IMR-90 (cell line): ENCODE measurements at places on chromosomes 7 and 10. TPM values are rescaled to one million over a fixed set of nuclear protein-coding genes. Genes with fewer than 3 reads are reported as not detected.

GRCh38 chr10:97640868-97641811 is 669 bp downstream of the PI4K2A start:
- peak; percentile 77 for DNase-seq

DNA sequence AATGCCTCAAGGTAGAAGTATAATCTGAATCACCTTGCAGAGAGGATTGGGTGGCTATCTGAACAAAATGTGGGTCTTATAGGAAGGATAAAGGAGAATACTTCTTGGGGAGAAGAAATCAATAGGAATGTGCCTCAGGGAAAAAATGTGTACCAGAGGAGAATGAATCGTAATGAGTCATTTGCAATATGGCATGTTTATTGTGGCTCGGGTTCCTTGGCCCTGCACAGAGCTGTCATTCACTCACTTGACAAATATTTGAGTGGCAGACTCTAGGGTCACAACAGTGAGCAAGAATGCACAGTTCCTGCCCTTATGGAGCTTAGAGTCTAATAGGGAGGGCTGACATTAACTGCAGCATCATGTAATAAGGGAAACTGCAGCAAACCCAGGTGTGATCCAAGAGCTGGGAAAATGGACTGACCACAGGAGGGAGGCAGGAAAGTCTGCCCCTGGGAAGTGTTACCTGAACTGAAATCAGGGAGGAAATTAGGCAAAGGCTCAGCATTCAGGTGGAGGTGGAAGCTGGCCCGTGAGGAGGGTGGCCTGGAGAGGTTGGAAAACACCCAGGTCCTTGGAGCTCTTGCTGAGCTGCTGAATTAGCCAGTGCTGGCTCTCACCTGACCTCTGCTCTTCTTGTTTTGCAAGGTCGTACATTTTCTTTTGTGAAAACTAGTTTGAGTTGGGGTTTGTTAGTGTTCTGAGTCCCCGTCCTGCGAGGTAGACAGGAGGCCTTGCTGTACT is 203.9 kb downstream of the FRMD4A start:
- DNase-seq = peak; percentile 67

GRCh38 chr7:26993816-26994810 is 101.7 kb downstream of the HOXA1 start:
- peak; percentile 54 for DNase-seq

DNA sequence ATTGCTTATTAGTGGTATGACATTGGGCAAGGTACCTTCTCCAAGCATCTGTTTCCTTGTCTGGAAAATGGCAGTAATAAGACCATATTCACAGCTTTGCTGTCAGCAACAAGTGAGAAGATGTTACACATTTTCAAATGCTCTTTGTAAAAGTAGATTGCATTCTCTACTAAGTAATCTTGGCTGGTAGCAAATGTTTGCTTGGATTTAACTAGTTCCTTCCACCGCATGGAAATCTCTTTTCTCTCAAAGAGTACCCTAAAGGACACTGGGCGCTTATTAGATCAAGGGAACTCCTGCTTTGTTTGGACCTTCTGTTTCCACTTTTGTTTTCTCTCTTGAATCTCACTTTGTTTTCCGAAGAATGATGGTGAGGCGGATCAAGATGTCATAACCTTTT is 185.2 kb upstream of the BMPER start:
- no peak for DNase-seq

GRCh38 chr10:130020651-130021382 is 56.7 kb upstream of the EBF3 start:
- DNase-seq = no peak

GRCh38 chr7:90432752-90433151 is 29.5 kb downstream of the CLDN12 start:
- no peak for DNase-seq

GRCh38 chr7:5439572-5440496 is 16.2 kb upstream of the TNRC18 start:
- no peak for DNase-seq

- no peak for DNase-seq
Observed at GRCh38 chr7:99368750-99369389, 5.7 kb upstream of the ARPC1B start.

DNA sequence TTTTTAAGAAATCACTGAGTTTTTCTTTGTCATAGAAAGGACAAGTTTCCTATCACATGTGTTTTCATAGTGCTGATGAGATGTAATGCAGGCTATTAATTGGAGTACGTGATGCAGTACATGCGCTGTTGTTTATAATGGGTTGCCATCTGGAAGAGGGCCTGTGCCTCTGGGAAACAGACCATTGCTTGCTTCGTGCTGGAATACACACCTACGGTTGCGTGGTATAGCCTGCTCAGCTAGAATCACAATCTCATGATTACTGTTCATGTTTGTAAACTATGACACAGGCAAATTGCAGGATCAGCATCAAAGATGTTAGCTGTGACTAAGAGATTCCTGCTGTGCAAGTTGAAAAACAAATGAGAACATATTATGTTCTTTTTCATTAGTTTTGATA is 107.2 kb upstream of the STEAP1B start:
- peak; percentile 73 for DNase-seq

DNA sequence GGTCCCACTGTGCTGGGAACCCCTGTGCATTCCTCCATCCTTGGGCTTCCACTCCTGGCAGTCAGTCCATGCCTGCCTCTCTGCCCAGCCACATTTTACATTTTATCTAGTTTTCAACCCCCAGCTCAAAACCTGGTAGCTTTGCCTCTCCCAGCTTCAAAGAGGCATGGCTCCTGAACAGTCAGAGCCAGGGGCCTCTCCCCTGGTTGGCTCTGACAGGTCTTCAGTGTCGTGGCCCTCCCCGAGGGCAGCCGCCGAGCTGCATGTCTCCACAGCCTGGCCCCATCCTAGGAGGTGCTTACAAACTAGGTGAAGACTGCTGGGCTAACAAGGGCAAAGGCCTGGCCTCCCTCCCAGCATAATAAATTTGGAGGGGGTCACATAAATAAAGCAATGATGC is 14.8 kb downstream of the COBL start:
- DNase-seq = no peak

GRCh38 chr10:86292462-86293395 is 73.9 kb downstream of the GRID1 start:
- no peak for DNase-seq

- DNase-seq = peak; percentile 88
Observed at GRCh38 chr10:101041252-101041761, 10.3 kb downstream of the SFXN3 start.

- no peak for DNase-seq
Observed at GRCh38 chr7:12648704-12649261, 38.6 kb upstream of the ARL4A start.

GRCh38 chr10:30765616-30766015 is 136.1 kb upstream of the LYZL2 start:
- DNase-seq = no peak

- DNase-seq = peak; percentile 22
Observed at GRCh38 chr10:24415455-24416125, 206.7 kb downstream of the KIAA1217 start.

DNA sequence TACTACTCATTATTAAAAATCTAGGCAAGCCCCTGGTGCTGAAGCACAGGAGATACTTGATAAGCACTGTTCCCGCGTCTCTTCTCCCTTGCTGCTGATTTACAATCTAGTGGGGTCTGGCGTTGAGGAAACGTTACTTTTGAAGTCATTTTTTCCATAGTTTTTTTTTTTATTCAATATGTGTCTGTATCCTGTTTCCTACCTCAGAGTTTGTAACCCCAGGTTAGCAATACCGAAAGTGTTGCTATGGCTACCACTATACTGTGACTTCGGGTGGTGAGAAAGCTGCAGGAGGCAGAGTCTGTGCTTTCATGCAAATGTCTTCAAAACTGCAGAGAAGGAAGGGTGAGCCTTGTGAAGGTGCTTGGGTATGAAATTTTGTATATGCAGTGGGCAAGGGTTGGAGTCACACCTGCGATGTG is 458.8 kb upstream of the GHITM start:
- DNase-seq = no peak

The TRDMT1 gene
- total RNA-seq = 4.7 and 6.7 TPM in 2 replicates

The ADARB2 gene
- not detected in 2 replicates for total RNA-seq

The XRCC2 gene
- 3.6 and 5.6 TPM in 2 replicates for total RNA-seq

The SPDYE5 gene
- not detected in 2 replicates for total RNA-seq

The SUN3 gene
- total RNA-seq = not detected in 2 replicates

The VPS50 gene
- 22.0 and 26.7 TPM in 2 replicates for total RNA-seq

The SPACDR gene
- 0.54 and 1.1 TPM in 2 replicates for total RNA-seq

The RBP4 gene
- total RNA-seq = not detected in 2 replicates

The SLC13A1 gene
- not detected in 2 replicates for total RNA-seq

The HOGA1 gene
- total RNA-seq = 0.36 and 0.56 TPM in 2 replicates

The WNT8B gene
- total RNA-seq = not detected in 2 replicates
